Activated CD8-positive, alpha-beta T cell treated with anti-CD3 and anti-CD28 coated beads for 36 hours (primary cell): ENCODE measurements at places on chromosomes 5 and 9. TPM values are rescaled to one million over a fixed set of nuclear protein-coding genes. Genes with fewer than 3 reads are reported as not detected.

The PCDHA10 gene
- not detected for total RNA-seq

The PTTG1 gene
- 132 TPM for total RNA-seq

The MVB12B gene
- 6.6 TPM for total RNA-seq

The PRDM9 gene
- not detected for total RNA-seq

The RPS14 gene
- total RNA-seq, result 3,651 TPM

The TRIP13 gene
- total RNA-seq, result 36.9 TPM

The SPINK5 gene
- total RNA-seq, result not detected

The LCP2 gene
- 243 TPM for total RNA-seq

The MGAT1 gene
- total RNA-seq, result 171 TPM

The SPATA31E1 gene
- not detected for total RNA-seq

The ARRDC1 gene
- 29.0 TPM for total RNA-seq

The FBN2 gene
- total RNA-seq, result not detected
